ENCODE measurements at places on chromosomes 5 and 9.
A peak's percentile ranks its signal among the peaks of the same experiment; 100 is the strongest.

DNA sequence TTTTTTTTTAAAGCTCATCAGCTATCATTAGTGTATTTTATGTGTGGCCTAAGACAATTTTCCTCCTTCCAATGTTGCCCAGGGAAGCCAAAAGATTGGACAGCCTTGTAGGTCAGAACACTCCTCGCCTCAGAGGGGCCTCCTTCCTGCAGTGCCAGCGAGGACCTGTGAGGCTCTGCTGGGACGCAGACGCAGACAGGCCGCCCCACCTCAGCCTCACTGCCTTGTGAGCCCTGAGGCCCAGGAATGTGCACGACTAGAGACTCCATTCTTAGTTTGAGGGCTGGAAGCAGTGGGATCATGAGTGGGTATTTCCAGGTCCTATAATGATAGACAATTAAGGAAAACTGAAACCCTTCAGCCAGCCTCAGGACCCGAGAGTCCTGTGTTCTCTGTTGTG lies 85.4 kb downstream of the PJA2 start:
- no peak for DNase-seq

- no peak for DNase-seq
These were observed 176.2 kb downstream of the IRX2 start for GRCh38 chr5:2575292-2575691.

GRCh38 chr9:7509576-7510145 lies 289.9 kb downstream of the DMAC1 start:
- DNase-seq: no peak

DNA sequence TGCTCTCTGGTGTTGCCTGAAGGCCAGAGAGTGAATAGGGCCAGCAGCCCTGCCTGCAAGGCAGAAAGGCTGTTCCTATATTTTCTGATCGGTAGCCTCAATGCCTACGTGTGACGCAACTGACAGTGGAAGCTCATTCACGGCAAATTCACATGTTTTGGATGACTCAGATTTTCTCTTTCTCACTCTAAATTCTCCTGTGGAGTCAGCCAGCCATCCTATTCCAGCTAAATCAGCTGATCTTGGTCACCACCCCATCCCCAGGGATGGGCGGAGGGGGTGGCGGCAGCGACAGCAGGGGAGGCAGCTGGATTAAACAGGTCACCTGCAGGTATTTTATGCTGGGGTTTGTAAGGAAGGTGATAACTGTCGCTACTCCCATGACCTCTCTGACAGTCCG lies 52.3 kb downstream of the ZNF510 start:
- DNase-seq: no peak

- peak; percentile 61 for DNase-seq
These were observed 127.6 kb downstream of the SLF1 start for GRCh38 chr5:94745786-94746730.

- DNase-seq: no peak
These were observed at the start of gene SPINK5 for GRCh38 chr5:148063861-148064260. TSS of gene SPINK5 (plus strand) at chr5:148063980. CDS start at chr5:148064045, 65 bp downstream.

DNA sequence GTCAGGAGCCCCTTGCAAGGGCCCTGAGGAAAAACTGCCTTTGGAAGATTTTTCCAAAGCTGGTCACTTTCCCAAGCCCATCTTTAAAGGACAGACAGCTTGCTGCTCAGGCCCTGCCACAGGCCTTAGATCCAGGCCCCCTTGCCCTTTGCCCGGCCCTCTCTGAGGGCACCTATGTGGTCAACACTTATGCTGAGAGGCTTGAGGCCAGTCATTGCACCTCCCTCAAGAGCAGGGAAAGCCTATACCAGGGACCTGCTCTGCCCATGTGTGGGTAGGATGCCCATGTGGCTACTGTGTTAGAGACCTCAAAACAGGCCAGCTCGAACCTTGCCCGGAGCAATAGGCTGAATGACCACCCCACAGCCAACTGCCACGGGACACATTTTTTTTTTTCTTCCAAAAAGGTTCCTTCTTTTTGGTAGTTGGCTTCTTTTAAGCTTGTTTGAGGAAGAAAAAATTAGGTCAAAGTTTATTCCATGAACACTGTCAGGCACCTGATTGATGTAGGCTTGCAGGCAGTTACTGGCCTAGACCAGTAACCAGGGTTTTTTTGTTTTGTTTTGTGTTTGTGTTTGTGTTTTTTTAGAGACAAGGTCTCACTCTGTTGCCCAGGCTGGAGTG lies 3.8 kb downstream of the TCF7 start:
- DNase-seq: no peak

DNA sequence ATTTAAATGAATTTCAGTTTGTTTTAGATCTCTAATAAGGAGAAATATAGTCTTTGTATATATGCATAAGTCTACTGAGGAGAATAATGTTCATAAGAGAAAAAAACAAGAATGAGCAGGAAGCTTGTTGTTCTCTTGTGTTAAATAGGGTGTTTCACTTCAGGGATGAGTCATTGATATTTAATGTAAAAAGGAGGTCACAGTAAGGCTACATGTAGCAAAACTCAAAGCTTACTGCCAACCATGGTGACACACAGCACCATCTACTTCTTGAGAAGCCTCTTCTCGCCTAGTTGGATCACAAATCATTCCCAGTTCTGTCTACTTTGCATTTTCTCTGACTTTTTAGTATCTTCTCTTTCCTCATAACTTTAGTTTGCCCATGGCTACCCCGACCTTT lies 1466.0 kb upstream of the C9orf72 start:
- no peak for DNase-seq

GRCh38 chr5:74977471-74977870 lies 74.9 kb downstream of the GCNT4 start:
- no peak for DNase-seq

- DNase-seq: no peak
These were observed 162.0 kb downstream of the RGS3 start for GRCh38 chr9:113625486-113625885.

- DNase-seq: no peak
These were observed 201.9 kb downstream of the ZNF608 start for GRCh38 chr5:124544366-124545055.
